Dorsolateral prefrontal cortex (tissue), 122 donors: ENCODE measurements at places on chromosomes 3 and 15. TPM values are rescaled to one million over a fixed set of nuclear protein-coding genes. Genes with fewer than 3 reads are reported as not detected.

Gene NANOGP8
- total RNA-seq = 2.8 TPM

Gene ZBTB20
- 81.0 TPM for total RNA-seq

Gene CGNL1
- total RNA-seq = 12.2 TPM

- no peak for DNase-seq
Measured at GRCh38 chr3:8621872-8622271, 22.7 kb downstream of the SSUH2 start.

- no peak for DNase-seq
Measured at GRCh38 chr3:53774414-53774813, 71.8 kb downstream of the CHDH start.

DNA sequence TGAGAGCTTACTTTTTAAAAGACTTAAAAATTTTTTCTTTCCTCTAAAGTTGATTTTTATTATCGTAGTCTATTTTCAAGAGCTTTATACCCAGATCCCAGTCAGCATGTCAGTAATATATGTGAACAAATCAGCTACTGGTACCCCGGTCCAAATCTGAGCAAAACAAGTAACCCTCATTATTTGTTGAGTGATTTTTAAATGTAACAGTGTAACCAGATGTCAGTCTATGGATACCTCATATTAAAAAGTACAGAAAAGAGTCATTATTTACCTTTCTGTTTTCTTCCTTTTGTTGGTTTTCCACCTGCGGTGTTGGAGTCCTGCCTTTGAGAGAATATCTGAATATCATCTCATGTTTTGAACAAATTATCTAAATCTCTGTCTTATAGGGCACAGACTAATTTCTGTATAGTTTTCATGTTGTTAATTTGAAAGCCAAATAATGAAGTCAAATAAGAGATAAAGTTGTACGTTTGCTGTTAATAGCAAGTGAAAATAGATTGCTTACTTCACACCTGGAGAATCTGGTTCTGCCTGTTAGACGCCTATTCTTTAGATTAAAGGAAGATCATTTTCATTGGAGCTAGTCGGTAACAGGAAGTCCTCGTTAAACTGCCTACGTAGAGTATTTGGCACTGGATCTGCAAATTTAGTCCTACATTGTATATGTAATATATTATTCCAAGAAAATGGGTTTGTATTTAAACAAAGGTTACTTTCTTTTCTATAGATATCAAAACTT is at the start of gene STX19:
TSS of gene STX19 (minus strand) at position 505 of the 745 bp plus-strand sequence. CDS start 13,328 bp downstream, outside the sequence.
- no peak for DNase-seq

DNA sequence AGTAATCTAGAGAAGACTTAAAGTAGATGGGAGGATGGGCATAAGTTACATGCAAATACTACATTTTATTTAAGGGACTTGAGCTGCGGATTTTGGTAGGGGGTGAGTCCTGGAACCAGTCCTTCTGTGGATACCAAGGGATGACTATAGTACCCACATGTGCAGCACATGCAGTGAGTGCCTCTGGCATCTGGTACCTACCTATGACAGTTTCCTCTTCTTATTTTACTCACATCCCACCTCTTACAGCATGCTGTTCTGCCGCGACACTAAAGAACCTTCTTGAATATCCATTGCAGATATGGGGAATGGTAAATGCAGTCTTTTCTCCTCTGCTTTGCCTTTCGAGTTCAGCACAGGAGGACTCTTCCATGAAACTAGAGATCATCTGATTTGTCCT is 1.7 kb downstream of the TSEN2 start:
- DNase-seq = no peak
